NCI-H345 (cell line): ENCODE measurements at places on chromosomes 2 and 18.
A peak's percentile ranks its signal among the peaks of the same experiment; 100 is the strongest.

- DNase-seq = peak; percentile 9
These were observed 496 bp downstream of the SUCLG1 start for GRCh38 chr2:84458551-84459017.

- DNase-seq = no peak
These were observed 13.6 kb downstream of the HOXD3 start for GRCh38 chr2:176170602-176171305.

DNA sequence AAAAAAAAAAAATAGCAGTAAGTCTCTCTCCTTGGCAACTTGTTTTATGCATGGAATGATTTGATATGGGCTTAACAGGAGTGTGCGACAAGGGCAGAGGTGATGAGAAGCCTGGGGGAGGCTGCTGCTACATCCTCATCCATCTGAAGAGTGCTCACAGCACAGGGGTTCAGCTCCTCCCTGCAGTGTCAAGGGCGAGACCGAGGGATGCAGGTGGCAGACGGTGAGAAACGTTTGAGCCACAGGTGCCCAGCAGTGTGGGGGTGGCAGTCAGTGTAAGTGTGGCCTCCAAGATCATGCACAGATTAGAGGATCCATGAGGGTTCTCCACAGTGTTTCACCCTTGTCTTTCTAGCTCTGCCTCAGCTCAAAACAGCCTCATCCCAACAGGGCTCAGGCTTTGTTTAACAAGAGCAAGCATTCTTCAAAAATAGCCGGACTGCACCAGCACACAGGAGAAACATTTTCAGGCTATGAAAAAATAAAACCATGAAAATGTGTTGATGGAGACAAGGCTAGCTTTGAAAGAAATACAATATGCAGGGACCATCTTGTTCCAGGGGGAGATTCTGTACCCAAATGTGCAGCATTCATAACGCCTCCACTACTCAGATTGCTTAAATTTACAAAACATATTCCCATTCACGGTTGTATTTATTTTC is 324.5 kb upstream of the MYT1L start:
- peak; percentile 51 for DNase-seq

DNA sequence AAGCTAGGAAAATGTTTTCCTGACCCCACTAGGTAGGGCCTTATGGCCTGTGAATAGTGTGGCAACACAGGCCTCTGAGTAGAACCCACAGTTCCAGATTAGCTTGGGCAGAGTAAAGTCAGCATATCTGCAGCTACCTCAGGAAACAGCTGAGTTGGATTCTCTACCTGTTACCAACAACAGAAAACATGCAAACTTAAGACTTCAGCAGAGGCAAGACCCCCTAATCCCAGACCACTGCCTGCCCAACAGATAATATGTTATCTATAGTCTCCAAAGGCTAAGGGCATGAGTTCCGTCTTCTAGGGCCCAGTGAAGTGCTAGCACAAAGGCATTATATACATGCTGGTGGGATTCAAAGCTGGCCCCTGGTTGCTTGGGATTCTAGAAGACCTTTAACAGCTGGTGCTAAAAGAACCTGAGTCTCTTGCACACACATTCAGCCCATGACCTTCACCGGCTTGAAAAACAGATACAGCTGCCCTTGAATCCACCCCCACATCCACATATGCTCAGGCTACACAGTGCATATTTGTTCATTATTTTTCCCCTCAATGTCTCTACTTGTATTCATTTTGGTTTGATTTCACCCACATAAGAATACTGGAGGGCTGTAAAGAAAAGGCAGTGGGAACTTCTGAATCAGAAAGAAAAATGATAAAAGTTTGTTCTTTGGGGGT is 13.5 kb upstream of the UBXN4 start:
- DNase-seq = no peak

GRCh38 chr2:202094426-202094986 is 21.5 kb downstream of the KIAA2012 start:
- no peak for DNase-seq

- no peak for DNase-seq
These were observed 272.2 kb downstream of the OSR1 start for GRCh38 chr2:19086231-19086651.

- DNase-seq = no peak
These were observed 501.6 kb upstream of the GYPC start for GRCh38 chr2:126154256-126154785.

DNA sequence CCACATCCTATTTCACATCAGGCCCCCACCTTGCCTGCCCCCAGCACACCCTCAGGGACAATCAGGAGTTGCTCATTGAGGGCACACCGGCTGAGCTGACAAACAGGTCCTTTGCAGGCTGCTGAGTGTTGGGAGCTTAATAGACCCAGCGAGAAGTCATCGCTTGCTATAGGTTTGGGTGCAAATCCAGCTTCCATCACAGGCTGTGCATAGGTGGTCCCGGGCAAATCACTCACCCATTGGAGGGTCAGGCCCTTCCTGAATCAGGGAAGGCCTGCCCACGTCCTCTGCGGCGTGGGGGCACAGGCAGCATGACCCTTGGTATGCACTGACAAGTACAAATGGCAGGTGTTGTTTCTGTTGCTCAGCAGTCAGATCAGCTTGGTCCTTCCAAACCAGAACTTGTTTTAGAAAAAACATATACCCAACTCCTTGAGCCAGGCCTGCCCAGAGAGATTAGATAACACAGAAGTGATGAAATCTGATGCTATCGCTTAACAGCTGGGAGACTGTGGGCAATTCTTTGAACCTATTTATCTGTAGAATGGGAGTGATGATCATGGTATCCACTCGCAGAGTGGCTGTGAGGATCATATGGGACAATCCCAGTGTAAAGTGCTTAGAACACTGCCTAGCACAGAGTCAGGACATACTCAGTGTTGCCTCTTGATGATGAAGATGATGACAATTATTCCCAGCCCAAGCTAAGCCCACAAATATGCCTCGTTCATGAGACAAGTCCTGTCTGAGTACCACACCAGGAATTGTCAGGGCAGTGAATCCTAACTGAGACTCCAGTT is 34.9 kb downstream of the SMAD7 start:
- DNase-seq = no peak

DNA sequence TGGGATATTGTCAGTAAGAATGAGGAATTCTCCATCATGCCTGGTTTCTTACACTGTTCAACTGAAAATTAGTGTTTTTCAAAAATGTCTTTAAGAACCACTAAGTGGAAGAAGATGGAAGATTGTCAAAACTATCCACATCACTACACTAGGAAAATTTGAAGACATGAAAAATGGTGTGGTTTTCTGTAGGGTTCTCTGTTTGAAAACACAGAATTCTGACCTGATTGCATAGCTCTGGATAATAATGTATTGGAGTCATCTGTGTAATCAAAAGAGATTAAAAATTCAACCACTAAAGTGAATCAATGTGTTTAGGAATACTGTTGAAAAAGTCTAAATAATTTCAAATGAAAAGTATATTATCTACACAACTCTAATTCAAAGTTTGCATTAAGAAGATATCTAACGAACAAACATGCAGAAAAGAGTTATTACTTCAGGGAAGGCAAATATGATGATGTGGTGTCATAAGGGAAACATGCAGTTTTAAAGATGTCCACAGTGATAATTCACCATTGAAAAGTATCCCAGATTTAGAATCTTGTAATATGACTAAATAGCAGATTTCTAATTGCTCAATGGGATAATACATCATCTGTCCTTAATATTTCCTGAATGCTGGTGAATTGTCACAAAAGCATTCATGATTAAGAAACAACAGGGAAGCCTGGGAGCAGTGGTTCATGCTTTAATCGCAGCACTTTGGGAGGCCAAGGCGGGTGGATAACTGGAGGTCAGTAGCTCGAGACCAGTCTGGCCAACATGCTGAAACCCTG is 116.9 kb downstream of the ERBB4 start:
- no peak for DNase-seq

GRCh38 chr2:55452879-55453278 is 33.2 kb upstream of the CCDC88A start:
- DNase-seq = no peak

GRCh38 chr2:120219291-120219690 is 3.9 kb downstream of the TMEM185B start:
- no peak for DNase-seq

- peak; percentile 47 for DNase-seq
These were observed 133.9 kb downstream of the MAP4K4 start for GRCh38 chr2:101831351-101831865.

- no peak for DNase-seq
These were observed 552.4 kb downstream of the EPHA4 start for GRCh38 chr2:221019668-221020067.

- DNase-seq = no peak
These were observed 91.8 kb downstream of the CABLES1 start for GRCh38 chr18:23226930-23227725.
